ENCODE measurements at places on chromosomes 13 and 19. TPM values are rescaled to one million over a fixed set of nuclear protein-coding genes. Genes with fewer than 3 reads are reported as not detected.
A peak's percentile ranks its signal among the peaks of the same experiment; 100 is the strongest.

DNA sequence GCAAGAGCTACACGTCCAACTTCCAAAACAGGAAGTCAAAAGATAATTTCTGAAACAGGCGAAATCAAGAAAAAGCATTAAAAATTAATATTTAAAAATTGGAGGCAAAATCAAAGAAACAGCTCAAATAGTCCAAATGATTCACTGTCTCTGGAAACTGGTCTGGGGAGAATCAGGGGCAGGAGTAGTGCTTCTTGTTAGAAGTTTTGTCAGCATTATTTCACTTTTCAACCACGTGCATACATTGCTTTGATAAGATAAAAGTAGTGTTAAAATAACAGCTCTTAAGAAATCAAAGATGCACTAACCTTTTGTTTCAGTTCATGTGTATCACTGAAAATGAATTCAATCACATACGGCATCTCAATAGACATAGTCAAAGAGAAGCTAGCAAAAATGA, 53.8 kb downstream of the PARP4 start:
- H3K4me1 ChIP-seq: no peaks in the 10 kb centered on the region
- DNase-seq: no peak
- H3K4me3 ChIP-seq: no peak overlapping the region
- no peaks in the 10 kb centered on the region for H3K27me3 ChIP-seq
- H3K36me3 ChIP-seq: peaks cover 100% of the 10 kb centered on the region

GRCh38 chr13:24618011-24618955, 61.9 kb upstream of the ATP12A start:
- peak overlapping the region; percentile 58 for H3K27ac ChIP-seq
- H3K4me3 ChIP-seq: no peak overlapping the region
- DNase-seq: peak; percentile 45
- H3K4me1 ChIP-seq: peaks cover 13% of the 10 kb centered on the region
- no peaks in the 10 kb centered on the region for H3K36me3 ChIP-seq
- no peaks in the 10 kb centered on the region for H3K27me3 ChIP-seq

Gene CGB2
- not detected for polyA plus RNA-seq

GRCh38 chr19:44757735-44758505, 9.4 kb downstream of the BCL3 start:
- no peak overlapping the region for H3K4me3 ChIP-seq
- H3K27ac ChIP-seq: no peak overlapping the region
- no peak for DNase-seq
- peaks cover 61% of the 10 kb centered on the region for H3K36me3 ChIP-seq
- no peaks in the 10 kb centered on the region for H3K27me3 ChIP-seq
- H3K4me1 ChIP-seq: peaks cover 26% of the 10 kb centered on the region

Gene COX6B2
- not detected for polyA plus RNA-seq

- no peak overlapping the region for H3K27ac ChIP-seq
- H3K36me3 ChIP-seq: peaks cover 8% of the 10 kb centered on the region
- H3K27me3 ChIP-seq: no peaks in the 10 kb centered on the region
- peaks cover 43% of the 10 kb centered on the region for H3K4me1 ChIP-seq
- H3K4me3 ChIP-seq: no peak overlapping the region
Measured at GRCh38 chr19:2033825-2034159, 17.3 kb downstream of the MKNK2 start.

DNA sequence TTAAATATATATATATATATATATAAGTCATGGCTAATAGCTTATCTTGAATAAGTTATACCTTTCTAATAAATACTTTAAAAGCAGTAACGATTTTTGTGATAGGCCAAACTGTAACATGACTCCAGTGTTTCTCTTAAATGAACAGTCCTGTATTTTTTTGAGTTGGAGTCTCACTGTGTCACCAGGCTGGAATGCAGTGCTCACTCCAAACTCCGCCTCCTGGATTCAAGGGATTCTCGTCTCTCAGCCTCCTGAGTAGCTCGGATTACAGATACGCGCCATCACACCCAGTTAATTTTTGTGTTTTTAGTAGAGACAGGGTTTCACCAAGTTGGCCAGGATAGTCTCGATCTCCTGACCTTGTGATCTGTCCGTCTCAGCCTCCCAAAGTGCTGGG, 814.2 kb upstream of the SLITRK5 start:
- no peak for DNase-seq
- H3K27ac ChIP-seq: no peak overlapping the region

GRCh38 chr13:91660076-91660415, 261.6 kb downstream of the GPC5 start:
- no peak for DNase-seq
- H3K4me3 ChIP-seq: no peak overlapping the region
- H3K27ac ChIP-seq: no peak overlapping the region
- H3K36me3 ChIP-seq: no peaks in the 10 kb centered on the region

DNA sequence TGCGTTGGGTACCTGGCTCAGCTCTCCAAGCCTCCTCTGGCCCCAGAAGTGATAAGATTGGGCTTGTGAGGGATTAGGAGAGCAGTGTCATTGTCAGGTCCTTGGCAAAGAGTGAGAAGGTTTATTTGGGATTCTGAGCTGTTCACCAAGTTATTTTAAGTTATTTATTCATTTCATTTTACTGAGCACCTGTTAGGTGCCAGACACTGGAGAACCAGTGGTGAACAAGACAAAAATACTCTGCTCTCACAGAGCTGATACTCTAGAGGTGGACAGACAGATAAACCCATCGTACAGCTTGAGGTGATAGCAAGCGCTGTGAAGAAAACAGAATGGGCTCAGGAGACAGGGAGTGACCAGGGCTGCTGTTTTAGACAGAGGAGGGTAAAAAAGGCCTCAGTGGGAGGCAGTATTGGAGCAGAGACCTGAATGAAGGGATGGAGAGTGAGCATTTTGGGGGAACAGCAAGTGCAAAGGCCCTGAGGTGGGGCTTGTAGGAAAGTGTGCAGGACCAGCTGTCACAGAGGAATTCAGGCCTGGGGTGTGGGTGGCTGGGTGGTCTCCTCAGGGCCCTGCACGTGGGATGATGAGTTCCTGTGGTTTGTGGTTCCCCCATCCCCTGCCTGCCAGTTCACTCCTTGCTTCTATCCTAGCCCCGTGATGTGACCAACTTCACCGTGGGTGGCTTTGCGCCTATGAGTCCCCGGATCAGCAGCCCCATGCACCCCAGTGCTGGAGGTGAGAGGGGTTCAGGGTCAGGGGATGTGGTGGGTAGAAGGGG, 8.7 kb upstream of the TIMM50 start:
- H3K4me1 ChIP-seq: no peaks in the 10 kb centered on the region
- H3K27me3 ChIP-seq: no peaks in the 10 kb centered on the region
- H3K36me3 ChIP-seq: peaks cover 100% of the 10 kb centered on the region
- H3K27ac ChIP-seq: no peak overlapping the region
- no peak overlapping the region for H3K4me3 ChIP-seq
- no peak for DNase-seq

Data from CD14-positive monocyte (primary cell).